ENCODE measurements at places on chromosomes 12 and 14.

GRCh38 chr12:10571141-10571540, 42.3 kb downstream of the MAGOHB start:
- DNase-seq, result no peak

GRCh38 chr12:62191491-62192179, 68.6 kb upstream of the USP15 start:
- DNase-seq, result no peak

DNA sequence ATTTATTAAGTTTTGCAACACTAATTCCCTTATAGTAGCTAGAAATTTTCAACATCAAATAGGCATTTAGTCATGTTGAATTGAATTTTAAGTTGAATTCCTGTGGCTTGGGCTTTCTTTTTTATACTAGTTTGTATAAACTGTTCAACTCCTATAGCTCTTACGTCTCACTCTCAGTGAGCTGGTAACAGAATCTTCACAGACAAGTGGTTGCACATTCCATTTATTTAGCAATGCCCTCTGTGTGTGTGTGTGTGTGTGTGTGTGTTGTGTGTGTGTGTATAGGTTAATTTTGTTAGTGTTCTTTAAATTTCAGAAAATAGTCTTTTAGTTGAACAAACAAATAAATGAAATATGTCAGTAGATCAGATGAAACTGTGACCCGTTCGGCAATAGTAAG, 425.0 kb downstream of the NPAS3 start:
- no peak for DNase-seq

DNA sequence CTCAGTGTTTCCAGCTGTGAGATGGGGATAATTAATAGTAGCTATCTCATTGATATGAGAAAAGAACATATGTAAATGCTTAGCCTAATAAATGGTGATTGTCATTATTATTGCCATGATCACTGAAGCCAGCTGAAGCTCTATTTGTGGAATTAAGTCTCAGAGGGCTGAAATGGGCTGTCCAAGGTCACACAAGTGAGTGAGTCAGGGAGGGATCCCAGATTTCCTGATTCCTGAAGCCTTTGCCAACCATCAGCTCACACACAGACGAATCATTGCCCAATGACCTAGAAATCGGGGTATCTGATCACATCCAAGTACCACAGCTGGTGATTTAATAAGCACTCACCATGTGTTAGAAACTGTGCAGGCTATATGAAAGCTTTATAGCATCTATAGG, 21.6 kb upstream of the TMEM229B start:
- DNase-seq, result no peak

DNA sequence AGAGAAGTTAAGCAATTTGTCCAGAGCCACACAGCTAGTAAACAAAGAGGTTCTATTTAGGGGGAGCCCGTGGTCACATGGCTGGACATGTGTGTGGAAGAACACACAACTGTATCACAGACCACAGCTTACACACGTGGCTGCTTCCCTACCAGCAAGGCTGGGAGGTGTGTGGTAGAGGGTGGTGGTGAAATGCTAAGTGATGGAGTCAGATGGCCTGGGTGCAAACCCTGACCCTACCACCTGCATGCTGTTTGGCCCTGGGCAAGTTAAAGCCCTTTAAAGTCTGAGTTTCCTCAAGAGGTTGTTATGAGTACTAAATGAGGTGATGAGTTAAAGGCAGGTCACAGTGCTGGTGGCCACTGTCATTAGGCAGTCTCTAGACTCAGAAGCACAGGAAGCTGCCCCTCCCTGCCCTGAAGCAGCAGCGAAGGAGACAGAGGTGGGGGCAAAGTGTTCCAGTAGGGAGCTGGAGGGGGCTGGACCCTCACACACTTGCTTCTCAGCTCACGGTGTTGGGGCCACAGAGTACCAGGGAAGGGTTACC, 64.2 kb downstream of the ERH start:
- no peak for DNase-seq

DNA sequence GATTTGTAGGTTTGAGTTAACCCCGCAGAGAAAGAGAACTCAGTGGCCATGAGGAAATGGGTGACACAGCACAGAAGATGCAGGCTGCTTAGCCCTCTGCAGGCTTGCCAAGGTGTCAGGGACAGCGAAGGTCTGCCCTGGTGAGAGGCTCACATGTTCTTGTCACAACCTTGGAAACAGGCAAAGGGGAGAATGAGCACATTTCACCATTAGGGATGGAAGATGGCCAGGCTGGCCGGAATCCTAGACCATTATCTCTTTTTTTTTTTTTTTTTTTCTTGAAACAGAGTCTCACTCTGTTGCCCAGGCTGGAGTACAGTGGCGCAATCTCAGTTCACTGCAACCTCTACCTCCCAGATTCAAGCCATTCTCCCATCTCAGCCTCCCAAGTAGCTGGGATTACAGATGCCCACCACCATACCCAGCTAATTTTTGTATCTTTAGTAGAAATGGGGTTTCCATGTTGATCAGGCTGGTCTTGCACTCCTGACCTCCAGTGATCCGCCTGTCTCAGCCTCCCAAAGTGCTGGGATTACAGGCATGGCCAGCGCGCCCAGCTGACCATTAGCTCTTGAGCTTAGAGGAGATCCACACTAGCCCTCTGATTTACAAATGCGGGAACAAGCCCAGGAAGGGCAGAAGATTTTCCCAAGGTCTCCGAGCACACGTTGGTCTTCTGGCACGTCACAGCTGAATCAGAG, 34.6 kb downstream of the LTBP2 start:
- DNase-seq, result no peak

GRCh38 chr12:93107514-93108312, 178.6 kb upstream of the EEA1 start:
- no peak for DNase-seq

DNA sequence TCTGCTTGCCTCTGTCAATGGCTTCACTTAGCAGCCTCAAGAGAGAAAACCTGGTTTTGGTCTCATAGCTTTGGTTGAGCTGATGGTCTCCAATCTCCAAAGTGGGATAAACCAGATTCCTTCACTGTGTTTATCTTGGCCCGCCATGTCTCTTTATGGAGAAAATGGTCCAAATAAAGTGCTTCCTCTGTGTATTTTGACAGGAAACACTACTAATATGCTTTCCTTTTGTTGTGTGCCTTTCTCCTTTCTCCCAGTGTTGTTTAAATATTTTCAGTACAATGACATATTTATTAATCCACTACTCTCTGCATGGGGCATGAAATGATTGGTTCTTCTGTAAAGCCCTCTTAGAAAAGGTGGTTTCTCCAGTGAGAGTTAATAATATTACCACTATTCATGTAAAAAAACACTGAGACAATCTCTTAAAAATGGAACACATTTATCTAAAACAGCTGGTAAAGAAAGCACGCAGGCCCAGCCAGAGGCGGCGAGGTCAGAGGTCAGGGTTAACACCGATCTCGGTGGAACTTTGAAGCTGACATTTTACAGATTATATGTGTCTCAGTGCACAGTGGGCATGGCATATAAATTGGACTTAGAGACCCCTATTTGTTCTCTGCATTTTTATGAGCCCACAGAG, 24.2 kb downstream of the TMEM30B start:
- no peak for DNase-seq

- DNase-seq, result no peak
Observed at GRCh38 chr14:64993266-64993930, 6.7 kb downstream of the FNTB start.

DNA sequence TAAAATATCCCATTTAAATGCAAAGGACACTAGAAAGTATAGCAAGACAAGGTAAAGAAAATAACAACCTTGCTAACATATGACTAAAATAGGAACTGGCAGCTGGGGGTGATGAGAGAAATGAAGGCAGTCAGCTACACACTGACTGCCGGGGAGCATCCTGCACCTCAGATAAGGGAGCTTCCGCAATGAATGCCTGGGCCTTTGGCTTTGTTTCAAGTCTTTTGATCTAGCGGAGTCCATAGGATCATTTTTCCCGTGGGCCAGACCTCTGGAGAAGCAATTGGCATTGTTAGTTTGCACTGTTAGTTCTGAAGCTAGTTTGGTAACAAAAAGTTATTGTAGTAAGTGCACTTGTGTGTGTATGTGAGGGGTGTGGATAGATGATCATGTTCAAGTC, 639.9 kb downstream of the DIO2 start:
- DNase-seq, result no peak
